Activated CD8-positive, alpha-beta memory T cell treated with anti-CD3 and anti-CD28 coated beads for 48 hours (primary cell): ENCODE measurements at places on chromosomes 4 and X.

DNA sequence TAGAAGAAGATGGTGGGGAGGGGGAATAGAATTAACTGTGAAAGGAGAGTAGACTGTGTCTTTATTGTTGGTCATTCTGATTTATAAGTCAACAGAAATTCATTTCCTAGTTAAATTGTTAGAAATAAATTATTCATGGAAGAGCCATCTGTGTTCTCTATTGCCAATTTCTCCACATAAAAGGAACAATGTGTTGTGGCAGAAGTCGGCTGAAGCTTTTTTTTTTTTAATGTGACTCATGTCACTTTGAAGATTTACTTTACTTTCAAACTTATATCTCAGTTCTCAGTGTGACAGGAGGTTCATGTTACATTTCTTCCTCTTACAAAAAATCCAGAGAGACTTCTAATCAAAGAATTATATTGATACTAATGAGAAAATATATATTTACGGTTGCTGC lies 60.5 kb downstream of the CPE start:
- DNase-seq = no peak

GRCh38 chr4:76011700-76012387 lies 4.5 kb upstream of the CXCL9 start:
- no peak for DNase-seq

GRCh38 chrX:14694611-14695010 lies 165.3 kb downstream of the GLRA2 start:
- DNase-seq = no peak

GRCh38 chr4:153008578-153009199 lies 72.6 kb downstream of the FHDC1 start:
- no peak for DNase-seq

DNA sequence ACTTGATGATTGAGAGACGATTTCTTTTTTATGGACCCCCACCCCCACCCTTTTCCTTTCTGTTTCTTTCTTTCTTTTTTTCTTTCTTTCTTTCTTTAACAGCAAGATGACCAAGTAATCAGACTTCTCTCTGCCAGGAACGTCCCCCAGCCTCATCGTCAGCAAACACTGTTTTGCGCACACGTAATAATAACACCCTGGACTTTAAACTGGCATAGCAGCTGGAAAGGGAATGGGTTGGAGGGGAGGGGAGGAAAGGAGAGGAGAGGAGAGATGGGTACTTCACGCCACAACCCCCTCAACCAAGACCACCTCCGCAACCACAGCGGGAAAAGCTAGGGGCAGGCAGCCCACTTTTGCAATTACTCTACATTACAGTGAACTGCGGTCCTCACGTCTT lies 1.1 kb downstream of the GABRA2 start:
- no peak for DNase-seq

DNA sequence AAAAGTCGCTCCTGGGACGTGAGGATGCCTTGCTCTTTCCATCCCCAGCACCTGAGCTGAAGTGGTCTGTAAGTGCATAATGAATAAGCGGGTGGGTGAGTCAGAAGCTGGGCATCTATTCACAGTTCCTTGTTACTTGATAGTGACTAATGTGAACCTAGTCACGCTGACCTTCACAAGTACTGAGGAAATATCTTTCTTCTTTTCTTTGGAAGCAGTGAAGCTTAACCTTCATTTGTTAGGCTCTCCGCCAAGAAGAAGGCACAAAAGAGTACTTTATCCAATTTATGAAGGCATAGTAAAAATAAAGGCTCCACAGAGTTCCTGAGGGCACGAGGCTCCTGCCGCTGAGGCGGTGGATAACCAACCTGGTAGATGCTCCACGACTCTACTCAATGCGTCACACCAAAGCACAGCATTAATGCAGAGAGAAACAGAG lies 475.7 kb upstream of the SLIT2 start:
- no peak for DNase-seq

GRCh38 chr4:129344058-129344457 lies 248.1 kb downstream of the C4orf33 start:
- DNase-seq = no peak

GRCh38 chrX:66756717-66757116 lies 117.8 kb upstream of the EDA2R start:
- no peak for DNase-seq

DNA sequence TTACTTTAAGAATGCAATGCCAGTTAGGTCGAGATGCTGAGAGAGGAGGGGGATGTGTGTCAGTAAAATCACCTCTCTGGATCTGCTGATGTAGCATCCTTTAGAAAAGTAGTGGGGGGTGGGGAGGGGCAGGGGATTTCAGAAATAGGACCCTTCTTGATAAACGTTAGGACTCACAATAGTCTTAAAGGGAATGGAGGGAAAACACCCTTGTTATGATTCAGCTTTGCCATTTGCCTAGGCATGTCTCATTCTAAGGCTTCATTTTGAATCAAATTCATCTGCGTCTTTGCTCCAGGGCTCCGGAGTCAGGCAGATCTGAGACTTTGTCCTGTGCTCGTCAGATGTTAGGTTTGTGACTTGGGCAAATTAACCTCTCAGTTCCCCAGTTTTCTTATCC lies 879 bp downstream of the SH2D1A start:
- DNase-seq = no peak

GRCh38 chrX:4547213-4547836 lies 833.9 kb upstream of the PRKX start:
- no peak for DNase-seq

DNA sequence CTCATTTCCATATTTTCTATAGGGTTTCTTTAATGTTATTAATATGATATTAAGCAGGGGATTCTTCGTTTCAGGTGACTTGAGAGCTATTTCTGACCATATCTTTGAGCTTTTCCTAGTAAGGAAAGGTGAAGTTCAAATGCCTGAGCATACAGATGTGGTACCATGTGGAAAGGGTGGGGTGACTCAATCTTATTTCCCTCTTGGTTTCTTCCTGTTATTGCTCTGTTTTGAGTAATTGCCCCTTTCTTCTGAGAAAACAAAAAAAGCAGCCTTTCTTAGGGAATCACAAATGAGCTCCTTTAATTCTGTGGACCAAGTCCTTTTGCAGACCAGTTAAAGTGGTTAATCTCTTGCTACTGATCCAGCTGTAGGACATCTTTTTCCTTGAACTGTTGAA lies 41.0 kb upstream of the AGA start:
- DNase-seq = no peak

DNA sequence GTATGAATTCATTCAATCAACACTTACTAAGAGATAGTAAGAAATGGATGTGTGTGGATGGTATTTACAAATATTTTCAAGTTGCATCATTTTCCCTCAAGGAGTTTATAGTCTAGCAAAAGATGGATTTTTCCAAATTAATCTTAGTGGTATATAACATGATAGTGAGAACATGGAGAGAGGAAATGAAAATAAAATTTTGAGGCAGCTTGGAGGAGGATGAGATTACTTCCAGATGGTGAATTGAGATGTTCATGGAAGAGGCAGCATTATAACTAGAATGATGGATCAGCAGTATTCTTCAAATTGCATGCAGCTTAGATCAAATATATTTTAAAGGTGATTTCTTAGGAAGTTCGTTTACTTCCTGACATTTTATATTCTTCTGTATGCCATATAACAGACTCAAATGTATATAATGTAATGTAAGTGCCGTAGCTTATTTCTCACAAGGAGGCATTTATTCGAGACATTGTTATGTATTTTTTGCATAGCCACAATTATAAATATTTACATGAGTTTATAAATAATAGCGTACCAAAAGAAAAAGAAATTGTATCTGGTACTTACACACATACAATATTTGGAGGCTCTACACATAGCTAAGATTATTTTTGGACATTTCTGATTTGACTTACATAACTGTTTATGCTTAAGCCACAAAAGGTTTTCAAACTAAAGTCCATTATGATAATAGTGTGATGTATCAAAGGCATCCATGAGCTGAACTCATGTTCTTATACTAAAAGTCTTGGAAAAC lies 439.4 kb downstream of the SPRY1 start:
- no peak for DNase-seq

- DNase-seq = no peak
Observed at GRCh38 chr4:145618210-145618931, 814 bp upstream of the MMAA start.

DNA sequence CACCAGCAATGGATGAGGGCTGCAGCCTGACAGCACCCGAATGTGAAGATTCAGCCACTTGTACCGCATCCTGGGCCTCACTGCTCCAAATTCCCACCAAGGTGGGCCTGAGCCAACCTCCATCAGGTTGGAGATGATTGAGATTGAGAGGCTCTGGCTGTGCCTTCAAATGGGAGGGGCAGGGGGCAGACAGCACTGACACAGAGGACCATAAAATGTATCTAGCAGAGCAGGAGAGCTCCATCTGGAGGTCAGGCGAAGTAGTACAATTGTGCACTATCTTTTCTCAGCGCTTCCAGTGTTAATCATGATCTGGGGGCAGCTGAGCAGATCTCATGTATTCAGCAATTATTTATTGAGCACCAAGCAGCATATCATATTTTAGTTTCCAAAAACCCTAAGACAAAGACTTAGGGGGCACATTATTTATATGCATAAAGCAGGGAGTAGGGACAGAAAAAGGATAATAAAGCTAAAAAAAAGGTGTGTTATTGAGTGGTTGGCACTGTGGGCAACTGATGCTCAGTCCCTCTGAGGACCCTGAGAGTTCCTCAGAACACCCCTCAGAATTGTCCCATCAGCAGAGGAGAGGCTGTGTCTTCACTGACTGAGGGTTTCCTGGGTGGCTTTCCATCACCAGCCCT lies 31.6 kb upstream of the C1QTNF7 start:
- DNase-seq = peak; percentile 27

GRCh38 chr4:930028-930551 lies 2.0 kb downstream of the GAK start:
- no peak for DNase-seq

DNA sequence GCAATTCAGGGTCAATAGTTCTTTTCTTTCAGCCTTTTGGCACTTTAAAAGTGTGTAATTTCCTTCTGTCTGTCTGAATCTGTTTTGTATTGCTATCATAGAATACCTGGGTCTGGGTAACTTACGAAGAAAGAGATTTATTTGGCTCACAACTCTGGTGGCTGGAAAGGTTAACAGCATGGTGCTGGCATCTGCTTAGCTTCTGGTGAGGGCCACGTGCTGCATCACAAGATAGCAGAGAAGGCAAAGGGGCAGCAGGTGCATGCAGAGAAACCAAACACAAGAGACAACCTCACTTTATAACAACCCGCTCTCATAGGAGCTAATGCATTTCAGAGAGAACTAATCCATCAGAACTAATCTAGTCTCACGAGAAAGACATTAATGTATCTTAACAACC lies 18.8 kb downstream of the RGN start:
- no peak for DNase-seq

DNA sequence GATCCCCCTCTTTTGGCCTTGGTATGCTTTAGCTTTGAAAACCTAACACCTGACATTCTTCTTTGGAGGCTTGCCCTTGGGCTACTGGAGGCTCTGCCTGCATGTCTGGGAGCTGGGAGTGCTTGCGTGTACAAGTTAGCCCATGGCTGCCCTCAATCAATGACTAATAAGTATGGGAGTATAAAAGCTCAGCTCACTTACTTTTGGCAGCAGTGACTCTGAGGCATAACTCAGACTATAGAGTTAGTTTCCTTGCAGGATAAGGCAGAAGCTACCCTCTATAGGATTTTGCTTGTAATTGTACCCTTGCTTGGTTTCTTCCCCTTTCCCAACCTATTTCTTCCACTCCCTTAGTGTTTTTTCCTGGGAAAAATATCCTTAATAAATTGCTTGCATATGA lies 247.9 kb downstream of the PPP1R2C start:
- no peak for DNase-seq

DNA sequence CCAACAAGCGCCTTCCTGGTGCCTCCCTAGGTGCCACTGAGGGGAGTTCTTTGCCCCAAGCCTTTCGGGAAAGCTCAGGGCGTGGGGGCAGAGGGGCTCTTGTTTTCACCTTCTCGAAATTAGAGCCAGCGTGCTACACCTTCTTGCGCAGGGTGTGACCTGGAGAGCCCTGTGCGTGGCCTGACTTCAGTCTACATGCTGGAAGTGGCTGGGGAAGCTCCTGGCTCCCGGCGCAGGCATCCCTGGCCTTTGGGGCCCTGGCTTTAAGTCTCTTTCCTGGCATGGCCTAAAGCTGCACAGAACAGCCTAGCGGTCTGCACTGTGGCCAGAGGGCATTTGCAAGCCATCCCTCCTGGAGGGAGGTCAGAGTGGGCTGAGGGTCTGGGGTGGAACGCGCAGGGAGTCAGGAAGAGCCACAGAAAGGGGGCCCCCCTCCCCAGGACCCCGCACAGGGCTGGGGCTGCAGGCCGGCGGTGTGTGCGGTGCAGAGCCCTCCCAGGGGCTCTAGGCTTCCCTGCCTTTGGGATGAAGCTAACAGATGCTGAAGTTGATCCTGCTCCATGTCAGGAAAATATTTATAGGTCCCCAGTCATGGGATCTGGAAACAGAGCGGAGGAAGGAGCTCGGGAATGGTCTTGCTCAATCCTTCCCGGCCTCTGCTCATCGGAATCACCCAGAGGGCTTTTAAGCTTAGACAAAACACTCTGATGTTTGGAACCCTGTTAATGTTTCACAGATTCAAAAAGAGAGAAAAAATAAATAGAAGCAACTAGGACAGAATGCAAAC lies 781 bp upstream of the SPON2 start:
- no peak for DNase-seq

DNA sequence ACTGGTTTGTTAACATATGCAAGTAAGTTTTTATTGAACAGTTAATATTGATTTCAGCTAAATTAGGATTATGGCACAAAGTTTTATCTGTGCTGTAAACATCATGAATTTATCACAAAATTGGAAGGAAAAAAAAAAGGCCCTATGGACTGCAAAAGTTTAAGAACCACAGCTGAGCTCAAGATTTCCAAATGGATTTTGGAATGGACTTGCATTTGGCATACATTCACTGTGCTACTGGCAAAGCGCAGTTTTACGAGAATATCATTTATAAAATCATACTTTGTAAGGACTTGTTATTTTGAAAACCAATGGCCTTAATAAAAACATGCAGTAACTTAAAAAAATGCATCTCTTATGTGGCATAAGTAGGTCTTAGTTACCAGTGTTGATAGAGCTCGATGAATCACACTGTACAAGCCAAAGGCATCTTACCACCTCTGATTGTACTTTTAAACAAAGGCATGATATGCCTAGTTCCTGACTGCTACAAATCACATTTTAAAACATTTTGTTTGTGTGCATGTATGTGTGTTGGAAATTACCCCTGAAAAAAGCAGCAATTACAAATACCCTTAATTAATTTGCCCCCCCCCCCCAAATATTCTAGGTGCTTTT lies 58.6 kb downstream of the TAB3 start:
- DNase-seq = no peak

GRCh38 chr4:129498626-129499025 lies 402.7 kb downstream of the C4orf33 start:
- no peak for DNase-seq

GRCh38 chrX:139967300-139967699 lies 2.0 kb upstream of the CXorf66 start:
- DNase-seq = no peak

- no peak for DNase-seq
Observed at GRCh38 chr4:76569706-76570105, 134.7 kb downstream of the SHROOM3 start.

GRCh38 chr4:169100670-169101101 lies 90.6 kb upstream of the CBR4 start:
- no peak for DNase-seq
